ENCODE measurements at places on chromosomes 16 and 17. TPM values are rescaled to one million over a fixed set of nuclear protein-coding genes. Genes with fewer than 3 reads are reported as not detected.

DNA sequence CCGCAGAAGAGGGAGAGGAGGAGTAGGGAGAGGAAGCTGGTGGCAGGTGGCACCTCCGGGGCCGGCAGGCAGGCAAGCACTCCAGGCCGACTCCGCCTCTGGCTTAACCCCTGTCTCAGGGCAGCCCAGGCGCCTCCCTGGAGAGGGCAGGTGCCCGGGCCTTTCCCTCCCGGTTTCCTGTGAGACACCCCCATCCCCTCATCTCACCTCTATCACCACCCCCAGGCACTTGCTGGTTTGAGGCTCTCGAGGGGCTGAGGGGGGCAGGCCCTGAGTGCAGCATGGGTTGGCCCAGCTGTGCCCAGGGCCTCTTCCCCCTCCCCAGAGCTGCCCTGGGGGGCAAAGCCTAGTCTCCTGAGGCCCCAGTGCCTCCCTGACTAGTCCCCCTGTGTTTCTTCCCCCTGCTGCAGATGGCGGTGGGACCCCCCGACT is 6.0 kb downstream of the DOC2A start:
- no peak for DNase-seq

DNA sequence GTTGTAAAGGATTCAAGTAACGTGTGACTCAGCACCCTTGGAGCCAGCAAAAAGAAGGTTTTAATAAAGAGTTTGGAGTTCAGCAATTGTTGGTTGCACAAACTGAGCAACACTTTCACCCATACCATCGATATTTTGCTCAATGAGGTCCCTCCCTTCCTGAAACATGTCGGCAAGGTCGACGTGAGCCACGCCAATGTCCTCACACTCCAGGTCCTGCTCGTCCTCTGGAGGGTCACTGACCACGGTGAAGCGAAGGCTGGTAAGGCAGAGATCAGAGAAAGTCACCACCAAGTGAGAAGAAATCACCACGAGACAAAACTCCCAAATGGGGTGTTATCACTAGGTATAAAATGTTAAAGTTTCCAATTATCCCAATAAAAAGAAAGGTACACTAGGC is 98.3 kb downstream of the RPGRIP1L start:
- no peak for DNase-seq

DNA sequence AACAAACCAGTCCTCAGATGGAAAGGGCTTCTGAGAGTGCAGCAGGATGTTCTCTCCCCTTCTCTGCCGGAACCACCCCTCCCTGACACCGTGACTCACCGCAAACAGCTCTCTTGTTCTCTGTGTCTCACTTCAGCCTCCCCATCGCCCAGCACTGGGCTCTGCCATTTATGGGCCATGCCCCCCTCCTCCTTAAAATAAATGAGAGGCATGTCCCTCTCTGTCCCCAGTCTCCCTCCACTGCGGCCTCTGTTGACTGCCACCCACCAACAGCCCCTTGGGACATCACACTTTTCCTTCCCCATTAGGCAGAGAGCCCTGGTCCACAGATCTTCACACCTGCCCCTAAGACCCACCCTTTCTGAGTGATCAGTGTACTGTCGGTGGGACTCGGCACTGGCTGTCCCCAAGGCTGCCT is 6.3 kb downstream of the CCDC102A start:
- peak; percentile 74 for DNase-seq

DNA sequence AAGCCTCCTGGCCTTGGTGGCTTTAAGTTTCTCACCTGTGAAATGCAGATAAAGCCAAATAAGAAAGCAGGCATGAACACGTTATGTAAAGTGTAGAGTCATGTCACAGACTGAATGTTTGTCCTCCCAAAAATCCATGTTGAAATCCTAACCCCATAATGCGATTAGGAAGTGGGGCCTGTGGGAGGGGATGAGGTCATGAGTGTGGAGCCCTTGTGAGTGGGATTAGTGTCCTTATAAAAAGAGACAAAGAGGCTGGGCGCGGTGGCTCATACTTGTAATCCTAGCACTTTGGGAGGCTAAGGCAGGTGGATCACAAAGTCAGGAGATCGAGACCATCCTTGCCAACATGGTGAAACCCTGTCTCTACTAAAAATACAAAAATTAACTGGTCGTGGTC is 19.5 kb upstream of the C16orf78 start:
- no peak for DNase-seq

- DNase-seq: no peak
Observed at GRCh38 chr16:25894093-25894492, 202.3 kb downstream of the HS3ST4 start.

DNA sequence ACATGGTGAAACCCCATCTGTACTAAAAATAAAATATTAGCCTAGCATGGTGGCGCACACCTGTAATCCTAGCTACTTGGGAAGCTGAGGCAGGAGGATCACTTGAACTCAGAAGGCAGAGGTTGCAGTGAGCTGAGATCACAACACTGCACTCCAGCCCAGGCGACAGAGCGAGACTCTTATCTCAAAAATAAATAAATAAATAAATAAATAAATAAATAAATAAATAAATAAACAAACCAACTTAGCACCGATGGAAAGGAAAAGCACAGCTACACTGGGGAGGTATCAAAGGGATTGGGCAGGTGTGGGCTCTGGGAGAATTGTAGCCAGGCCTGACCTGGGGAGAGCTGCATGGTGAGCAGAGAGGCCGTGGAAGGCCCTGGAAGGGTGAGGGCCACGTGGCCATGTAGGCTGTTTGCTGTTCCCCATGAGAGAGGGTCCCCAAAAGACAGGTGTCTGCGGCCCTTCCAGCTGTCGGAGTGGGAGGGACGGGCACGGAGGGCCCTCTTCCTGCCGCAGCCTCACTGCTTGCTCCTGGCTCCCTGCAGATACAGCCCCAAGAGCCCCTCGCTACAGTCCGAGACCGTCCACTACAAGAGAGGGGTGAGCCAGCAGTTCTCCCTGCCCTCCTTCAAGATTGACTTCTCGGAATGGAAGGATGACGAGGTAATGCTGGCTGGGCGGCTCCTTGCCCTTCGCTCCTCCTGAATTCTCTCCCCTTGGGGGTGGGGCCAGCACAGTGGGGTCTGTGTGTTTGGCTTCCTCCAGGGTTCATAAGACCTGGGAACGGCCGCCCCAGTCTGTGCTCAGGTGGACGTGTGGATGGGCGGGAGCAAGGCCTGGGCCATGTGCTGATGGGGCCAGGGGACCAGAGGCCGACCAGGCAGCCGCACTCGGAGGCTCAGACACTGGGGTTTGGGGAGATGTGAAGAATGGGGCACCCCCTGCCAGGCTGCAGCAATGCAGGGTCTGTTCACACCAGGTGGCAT is 32.4 kb downstream of the MGRN1 start:
- no peak for DNase-seq

DNA sequence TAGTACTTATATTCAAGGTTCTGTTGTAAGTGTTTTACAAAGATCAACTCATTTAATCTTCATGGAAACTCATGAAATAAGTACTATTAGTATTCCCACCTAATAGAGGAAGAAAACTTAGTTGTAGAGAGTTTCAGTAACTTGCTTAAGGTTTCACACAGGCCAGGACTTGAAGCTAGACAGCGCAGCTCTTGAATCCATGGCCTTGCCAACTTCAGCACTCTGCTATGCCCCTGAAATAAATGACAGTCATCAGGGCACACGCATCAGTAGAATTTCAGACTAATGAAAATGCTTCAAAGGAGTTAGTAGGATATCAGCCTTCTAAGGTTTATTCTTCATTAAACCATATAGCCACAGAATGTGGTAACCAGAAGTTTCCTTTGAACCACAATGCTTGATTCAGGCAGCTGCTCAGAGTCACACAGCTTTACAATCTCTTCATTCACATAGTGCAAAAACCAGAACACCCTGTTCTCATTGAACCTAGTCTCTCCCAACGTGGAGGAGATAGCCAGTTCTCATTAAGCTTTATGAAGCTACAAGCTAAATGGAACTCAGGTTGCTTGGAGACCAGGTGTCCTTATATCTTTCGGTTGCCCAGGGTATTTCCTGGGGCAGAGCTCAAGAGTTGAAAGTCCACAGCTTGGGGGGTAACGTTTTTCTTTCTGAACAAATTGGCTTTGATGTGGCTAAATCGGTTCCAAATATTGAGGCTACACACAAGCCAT is 39.7 kb downstream of the KCNJ2 start:
- DNase-seq: no peak

- no peak for DNase-seq
Observed at GRCh38 chr17:32335687-32336086, 6.3 kb downstream of the C17orf75 start.

DNA sequence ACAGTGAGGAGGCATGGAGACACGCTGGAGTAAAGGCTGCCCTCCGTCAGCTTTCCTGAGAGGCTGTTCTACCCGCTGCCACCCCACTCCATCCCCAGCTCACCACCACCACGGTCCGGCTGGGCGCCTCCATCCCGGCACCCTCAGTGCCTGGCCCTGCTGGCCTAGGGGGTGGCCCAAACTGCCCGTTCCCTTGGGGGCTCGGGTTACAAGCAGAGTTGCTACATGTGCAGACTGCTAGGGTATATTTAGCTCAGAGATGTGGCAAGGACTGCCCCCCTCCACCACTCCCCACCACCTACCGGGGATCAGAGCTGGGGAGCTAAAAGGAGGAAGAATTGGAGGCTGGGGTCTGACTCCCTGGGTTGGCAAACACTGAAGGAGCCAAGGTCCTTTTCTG is 4.1 kb downstream of the CACNB1 start:
- no peak for DNase-seq

Gene SCGB1C2
- total RNA-seq: not detected

Measured in ureter (tissue), 1 donor.